ENCODE measurements at places on chromosomes 5 and 9.

DNA sequence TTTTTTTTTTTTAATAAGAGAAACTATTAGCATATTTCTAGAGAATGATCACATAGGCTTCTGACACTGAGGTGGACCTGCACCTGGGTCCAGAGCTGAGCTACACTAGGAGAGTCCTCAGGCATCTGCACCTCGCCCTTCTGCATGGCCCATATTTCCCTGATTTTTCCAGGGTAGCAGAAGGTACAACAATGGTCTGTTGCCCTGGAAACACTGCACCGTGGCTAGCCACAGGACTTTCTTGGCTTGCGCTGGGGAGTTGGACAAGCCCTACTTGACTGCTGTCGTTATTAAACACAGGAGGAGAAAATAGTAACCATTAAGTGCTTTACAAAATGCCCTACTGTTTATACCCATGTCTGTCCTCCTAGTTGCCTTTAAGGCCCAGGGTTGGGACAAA lies 615.7 kb upstream of the MEF2C start:
- DNase-seq: no peak

GRCh38 chr5:64298586-64298985 lies 132.9 kb downstream of the RNF180 start:
- DNase-seq: no peak

DNA sequence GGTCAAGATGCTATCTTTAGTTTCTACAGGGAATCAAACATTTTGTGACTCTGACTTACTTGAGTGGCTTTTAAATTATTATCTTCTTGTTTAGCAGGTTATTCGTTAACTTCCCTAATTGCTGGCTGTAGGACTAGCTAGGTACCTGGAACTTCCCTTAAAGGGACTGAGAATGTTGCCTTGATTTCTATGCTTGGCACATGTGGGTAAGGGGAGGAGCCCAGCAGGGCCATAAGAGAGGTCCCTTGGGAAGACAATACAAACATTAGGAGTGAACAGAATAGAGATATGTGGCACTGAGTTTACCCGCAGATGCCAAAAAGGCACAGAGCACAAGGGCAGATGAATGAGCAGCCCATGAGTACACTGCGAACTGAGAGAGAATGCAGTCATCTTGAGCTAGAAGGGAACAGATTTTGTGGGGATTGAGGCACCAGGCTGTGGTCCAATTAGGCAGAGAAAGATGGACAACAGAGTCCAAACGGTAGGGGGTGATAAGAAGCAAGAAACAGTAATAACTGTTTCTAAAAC lies 9.8 kb downstream of the CKMT2 start:
- DNase-seq: no peak

DNA sequence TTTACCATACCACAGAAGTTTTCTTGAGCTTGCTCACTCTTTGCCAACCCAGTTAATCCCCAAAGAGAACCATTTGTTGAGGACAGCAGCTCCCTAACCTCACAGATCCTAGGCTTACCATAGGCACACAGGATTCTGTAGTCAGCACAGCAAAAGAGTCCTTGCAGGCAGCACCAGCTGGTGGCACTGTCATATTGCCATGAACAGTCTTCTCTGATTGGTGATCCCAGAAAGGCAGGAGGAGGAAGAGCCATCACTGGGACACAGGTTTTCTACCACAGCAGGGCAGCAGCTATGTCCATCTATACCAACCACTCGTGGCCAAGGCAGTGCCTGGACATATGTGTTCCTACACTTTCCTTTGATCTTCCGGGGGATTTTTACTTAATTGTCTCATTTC lies 297.1 kb upstream of the CD180 start:
- no peak for DNase-seq

DNA sequence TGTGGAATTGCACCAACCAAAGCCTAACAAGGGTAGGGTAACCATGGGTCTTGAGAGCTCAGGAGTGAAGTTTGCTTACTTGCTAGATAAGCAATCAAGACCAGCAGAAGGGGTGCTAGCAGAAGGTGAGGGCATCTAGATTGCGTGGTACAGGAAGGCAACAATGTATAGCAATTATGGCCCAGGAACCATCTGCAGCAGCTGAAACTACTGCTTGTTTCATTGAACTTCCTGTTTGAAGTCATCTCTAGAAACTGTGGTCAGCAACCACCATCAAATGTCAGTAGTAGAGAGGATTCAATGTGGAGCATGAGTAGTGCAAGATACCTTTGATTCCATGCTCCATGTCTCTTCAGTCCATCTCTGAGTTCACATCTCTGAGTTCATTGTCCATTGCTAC lies 462.1 kb upstream of the GRAMD2B start:
- DNase-seq: no peak

DNA sequence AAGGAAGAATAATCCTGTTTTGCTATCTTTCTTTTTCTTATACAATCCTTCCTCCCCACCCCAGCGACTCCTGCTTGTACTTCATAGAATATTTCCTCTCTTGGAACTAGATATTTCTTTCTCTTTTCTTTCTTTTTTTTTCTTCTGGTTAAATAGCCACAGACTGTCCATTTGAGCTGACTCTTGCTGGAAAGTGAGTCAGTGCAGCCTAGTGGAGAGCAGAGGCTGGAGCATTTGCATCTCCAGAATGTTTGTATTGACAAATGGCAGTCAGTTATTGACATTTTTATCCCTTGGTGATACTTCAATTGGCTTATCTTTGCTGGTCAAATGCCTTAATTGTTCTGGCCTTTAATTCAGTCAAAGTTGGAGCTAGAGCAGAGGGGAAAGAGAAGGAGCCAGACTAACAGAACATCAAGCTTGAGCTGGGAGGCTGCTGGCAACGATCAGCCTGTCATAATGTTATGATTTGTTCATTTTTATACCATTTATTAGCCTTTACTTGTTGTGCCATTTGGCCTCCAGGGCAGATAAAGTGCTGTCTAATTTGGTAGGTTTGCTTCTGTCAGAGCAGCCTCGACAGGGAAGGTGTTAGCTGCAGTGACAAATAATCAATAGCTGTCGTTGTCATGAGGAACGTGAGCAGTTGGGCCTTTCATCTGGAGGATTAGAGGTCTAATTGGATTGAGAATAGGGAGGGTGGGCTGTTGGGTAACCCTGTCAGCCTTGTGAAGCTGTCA lies 69.0 kb downstream of the INVS start:
- DNase-seq: no peak

DNA sequence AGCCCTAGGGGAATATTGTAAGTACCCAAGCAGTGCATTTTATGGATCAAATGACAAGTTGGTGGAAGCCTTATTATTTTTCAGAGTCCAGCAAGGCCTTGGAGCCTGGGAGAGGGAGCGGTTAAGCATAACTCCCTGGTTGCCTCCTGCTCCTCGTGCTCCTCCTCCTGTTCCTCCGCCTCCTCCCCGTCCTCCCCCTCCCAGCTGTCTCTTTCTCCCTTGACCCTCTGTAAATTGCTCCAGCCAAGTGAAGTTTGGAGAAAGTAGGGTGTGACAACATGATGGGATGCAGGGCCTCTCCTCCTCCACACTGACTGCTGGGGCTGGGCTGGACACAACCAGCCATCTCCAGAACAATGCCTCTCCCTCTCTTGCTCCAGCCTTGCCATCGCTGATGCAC lies 586.9 kb downstream of the CCDC171 start:
- no peak for DNase-seq

DNA sequence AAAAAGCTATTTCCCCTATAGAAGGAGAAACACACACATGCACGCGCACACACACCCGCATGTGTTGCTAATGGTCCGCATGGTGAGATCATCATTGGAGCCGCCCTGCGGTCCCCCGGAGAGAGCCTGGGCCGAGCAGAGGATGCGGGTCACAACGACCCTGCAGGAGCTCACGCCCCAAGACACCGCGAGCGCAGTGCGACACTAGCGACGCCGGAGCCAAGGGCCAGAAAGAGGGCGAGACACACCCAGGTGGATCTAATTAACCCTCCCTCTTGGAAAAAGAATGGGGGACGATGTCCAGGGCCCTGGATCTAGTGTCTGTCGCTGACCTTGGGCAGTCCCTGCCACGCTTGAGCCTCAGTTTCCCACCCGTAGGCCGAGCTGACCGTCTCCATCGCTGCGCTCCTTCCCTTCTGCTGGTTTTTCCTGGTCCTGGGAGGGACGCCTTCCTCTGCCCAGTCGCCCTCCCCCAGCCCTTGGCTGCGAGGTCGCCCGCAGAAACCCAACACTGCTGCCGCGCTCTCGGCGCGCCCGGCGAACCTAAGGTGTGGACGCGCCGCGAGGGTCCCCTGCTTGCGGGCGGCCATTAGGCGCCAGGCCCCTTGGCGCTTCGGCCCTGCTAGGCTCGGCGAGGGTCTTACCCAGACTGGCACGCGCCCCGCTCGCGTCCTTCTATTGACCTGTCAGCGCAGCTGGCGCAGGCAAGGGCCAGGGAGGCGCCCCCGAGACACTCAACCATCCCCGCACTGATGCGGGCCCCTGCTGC lies 47.5 kb upstream of the RNF20 start:
- no peak for DNase-seq

DNA sequence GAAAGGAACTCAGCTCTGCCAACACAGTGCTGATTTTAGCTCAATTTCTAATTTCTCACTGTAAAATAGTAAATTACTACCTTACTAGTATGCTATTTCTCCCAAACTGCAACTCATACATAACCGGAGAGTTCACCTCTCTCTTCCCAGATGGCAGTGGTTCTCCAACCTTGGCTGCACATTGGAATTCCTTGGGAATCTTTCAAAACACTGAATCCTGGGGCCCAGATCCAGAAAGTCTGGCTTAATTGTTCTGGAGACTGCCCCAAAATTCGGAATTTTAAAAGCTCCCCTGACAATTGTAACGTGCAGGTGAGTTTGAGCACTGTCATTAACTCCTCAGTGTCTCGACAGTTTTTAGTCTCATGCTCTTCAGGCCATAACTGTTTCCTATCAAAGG lies 100.3 kb downstream of the SLC1A3 start:
- no peak for DNase-seq

GRCh38 chr5:57891443-57891842 lies 408.8 kb upstream of the ACTBL2 start:
- DNase-seq: no peak

DNA sequence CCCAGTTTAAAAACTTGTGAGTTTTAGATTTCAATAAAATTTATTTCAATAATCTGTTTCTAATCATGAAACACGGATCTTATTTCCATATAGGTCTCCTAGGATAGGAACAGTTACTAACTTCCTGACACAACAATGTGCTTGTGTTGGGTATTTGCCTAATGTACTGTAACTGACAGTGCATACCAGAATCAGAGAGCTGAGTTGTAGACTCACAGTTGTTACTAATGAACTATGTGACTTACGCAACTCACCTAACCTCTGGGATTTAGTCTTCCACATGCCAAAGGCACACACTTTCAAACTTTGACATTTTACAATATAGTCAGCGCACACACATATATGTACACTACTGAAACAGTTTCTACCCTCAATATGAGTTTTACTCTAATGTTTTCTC lies 77.7 kb downstream of the HOMER1 start:
- DNase-seq: no peak
